ENCODE measurements at places on chromosomes 5 and 9.

DNA sequence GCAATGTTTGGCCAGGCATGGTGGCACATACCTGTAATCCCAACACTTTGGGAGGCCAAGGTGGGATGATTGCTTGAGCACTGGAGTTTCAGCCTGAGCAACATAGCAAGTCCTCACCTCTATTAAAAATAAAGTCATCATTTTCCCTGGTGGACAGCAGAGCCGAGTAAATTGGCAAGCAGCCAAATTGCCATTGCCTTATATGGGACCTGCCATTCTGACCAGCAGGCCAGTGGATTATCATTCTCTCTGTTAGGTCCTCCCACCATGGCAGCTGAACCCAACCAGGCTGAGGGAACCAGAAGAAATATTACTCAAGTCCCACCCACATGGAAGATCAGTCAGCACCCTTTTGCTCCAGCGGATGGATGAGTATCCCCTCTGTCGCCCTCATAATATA lies 1829.9 kb downstream of the EFNA5 start:
- DNase-seq = no peak

GRCh38 chr9:73174330-73174980 lies 22.8 kb downstream of the ANXA1 start:
- DNase-seq = no peak

- no peak for DNase-seq
Measured at GRCh38 chr9:88551546-88552137, 16.7 kb downstream of the NXNL2 start.

DNA sequence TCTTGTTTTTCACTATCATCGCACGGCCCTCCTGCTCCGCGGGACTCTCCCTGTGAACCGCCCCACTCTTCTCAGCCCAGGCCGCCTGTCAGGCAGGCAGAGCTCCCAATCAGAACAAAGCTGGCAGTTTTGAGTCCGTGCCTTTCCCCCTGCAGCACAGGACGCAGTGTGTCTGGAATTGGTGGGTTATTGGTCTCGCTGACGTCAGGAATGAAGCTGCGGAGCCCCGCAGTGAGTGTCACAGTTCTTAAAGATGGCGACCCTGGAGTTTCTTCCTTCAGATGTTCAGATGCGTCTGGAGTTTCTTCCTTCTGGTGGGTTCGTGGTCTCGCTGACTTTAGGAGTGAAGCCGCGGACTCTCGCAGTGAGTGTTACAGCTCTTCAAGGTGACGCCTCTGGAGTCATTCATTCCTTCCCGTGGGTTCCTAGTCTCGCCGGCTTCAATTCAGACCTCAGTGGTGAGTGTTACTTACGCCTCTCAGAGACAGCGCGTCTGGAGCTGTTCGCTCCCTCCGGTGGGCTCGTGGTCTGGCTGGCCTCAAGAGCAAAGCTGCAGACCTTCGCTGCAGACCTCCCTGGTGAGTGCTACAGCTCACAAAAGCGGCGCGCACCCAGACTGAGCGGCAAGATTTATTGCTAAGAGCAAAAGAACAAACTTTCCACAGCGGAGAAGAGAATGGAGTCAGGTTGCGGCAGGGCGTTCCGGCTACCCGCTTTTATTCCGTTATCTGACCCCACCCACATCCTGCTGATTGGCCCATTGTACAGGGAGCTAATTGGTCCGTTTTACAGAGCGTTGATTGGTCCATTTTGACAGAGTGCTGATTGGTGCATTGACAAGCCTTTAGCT lies 7.4 kb downstream of the ZDHHC11B start:
- no peak for DNase-seq

- DNase-seq = no peak
Measured at GRCh38 chr5:14188778-14189177, 45.6 kb downstream of the TRIO start.

GRCh38 chr9:36746415-36746814 lies 173.7 kb downstream of the MELK start:
- no peak for DNase-seq

- no peak for DNase-seq
Measured at GRCh38 chr9:18427691-18428090, 46.3 kb upstream of the ADAMTSL1 start.

DNA sequence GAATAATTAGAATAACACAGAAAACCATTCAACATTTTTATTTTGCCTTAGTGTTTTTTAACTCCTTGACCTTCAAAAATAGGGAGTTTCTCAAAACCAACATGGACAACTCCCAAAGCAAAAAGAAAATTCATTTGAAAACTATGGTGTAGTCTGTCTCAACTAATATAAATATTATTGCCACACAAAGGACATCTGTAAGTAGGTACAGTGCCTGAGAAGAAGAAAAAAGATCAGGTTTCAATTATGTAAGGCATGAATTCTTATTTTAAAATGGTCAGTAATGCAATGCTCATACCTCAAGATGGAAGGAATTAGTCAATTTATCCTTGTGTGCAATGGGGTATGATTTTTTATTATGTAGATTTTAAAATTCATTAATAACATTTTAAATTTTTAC lies 109.6 kb upstream of the CNTLN start:
- DNase-seq = no peak

Measured in stimulated activated CD8-positive, alpha-beta memory T cell treated with anti-CD3 and anti-CD28 coated beads, Interleukin-4, amount 100 ng/mL, for 24 hours (primary cell).